Fibroblast of lung (primary cell): ENCODE measurements at places on chromosomes 7 and 10.

DNA sequence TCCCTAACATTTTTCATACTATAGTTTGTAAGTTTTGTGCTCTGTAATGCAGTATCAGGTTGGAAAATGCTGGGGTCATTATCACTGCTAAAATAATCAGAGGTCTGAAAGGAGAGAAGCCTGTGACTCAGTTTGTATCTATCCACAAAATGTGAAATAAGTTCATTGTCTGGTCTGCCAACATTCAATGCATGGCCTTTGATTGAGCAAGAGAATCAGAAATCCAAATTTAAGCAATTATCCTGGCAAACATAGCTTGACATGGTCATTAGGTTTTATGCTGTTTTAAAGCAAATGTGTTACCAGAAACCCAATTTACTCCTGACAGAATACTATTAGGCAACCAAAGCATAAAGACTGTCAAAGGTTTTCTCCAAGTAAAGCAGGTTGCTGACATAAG, 709.7 kb upstream of the SEMA3D start:
- DNase-seq = no peak

- DNase-seq = no peak
These were observed 232 bp upstream of the GRID1 start for GRCh38 chr10:86366902-86367151.

DNA sequence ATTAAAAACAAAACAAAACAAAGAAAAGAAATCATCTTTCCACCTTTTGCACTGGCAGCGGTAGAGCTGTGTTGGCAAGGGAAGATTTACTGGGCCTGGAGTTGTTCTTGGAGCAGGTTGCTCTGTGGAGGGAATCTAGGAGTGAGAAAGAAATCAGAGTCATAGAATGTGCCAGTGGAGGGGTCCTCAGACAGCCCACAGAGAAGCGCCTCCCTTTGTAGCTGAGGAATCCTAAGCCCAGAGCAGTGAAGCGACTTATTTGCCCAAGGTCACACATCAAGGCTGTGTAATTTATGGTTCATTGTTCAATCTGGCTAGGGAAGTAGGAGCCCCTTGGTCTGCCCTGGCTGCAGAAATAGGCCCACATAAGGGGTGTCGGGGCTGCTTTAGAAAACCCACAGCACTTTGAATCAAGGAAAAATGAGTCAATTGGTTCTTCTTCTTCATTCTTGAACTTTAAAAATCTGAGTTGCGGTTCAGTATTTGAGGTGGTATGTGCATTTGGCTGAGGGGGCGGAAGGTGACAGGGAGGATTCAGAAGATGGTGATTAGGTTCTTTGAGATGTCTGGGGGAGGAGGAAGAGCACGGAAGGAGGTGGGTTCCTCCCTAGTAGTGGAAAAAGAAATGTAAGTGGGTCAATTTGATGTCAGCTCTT, 253.7 kb downstream of the PTEN start:
- no peak for DNase-seq

DNA sequence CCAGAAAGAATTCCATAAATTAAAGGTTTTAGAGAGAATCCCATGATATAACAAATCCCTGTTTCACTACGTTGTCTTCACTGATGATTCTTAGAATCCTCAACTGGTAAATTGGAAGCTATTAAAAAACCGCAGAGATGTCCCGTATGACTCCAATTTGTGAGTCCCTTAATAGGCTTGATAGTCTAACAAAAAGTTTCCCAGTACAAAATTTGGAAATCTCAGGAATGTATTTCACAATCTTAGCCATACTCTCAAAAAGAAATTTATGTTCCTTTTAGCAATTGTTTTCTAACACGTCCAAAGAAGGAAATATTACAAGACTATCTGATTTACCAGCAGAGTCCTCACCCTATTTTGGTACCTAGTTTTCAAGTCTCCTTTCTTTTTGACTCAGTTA, 2.5 kb downstream of the TES start:
- peak; percentile 75 for DNase-seq

- no peak for DNase-seq
These were observed 33.1 kb upstream of the RPA3 start for GRCh38 chr7:7751243-7752092.

DNA sequence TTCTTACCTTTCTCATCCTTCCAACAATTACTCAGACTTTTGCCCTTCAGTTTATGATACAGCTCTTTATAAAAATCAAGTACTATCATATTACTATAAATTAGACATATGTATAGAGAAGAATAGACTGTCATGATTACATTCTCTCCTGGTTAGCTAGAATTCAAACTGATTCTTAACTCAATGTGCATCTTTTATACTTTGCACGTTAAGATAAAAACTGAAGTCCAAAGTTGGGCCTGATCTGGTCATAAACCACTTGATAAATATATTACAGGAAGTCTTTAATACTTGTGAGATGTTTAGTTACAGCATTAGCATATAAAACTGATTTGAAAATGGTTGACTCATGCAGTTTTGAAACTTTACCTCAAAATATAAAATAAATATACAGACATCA, 2.6 kb downstream of the AGR3 start:
- DNase-seq = no peak

- DNase-seq = no peak
These were observed 665 bp downstream of the BHLHA15 start for GRCh38 chr7:98211676-98212531.

DNA sequence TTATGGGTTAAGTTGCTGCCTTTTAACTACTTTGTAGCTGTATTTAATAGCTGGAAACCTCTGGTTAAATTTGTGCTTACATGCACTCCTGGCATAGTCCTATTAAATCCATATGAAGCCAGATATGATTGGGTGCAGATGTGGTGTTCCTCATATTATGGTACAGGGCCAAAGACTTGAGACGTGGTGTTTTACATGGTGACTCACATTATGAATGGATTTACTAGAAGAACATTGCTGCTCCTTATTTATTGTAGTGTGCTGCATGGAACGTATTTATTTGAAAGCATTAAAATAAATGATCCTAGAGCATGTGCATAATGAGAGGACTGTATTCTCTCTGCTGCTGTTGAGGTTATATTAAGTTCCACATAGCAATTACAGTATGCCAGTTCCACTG, 224.1 kb downstream of the SLC25A13 start:
- peak; percentile 83 for DNase-seq

DNA sequence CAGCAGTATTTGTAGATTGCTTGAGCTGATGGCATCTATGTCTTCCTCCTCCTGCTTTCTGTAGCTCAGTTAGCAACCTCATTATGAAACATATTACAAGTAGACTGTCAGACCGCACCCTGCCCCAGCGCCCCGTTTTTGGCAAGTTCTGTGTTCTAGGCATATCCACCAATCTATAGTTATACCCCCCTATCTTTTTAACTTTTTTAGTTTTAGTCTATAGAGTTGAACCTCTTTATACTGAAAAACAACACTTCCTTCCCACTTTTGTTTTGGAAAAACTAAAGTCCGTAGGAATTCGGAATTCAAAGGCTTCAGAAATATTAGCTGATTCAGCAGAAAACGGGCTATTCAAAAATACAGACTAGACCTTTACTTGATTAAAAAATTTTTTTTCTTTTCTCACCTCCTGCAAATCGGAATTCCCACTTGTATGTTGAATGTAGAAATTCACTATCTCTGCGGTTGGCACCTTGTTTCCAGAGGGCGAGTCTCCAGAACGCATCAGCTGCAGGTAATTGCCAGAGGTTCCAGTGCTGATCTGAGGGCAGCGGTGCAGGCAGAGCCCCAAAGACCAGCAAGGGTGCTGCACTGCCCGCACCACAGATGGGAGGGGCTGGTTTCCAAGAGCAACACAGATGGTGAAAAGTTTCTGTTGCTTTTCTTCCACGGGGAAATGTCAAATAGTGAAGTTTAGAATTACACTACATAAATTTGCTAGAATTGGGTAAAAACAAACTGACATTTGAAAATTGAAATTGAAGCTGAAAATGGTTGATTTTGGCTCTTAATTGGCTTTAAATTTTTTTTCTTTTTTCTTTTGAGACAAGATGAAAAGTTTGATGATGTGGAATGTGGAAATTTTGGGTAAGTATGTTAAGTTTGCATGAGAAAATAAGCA, 2.2 kb upstream of the FZD8 start:
- DNase-seq = no peak

DNA sequence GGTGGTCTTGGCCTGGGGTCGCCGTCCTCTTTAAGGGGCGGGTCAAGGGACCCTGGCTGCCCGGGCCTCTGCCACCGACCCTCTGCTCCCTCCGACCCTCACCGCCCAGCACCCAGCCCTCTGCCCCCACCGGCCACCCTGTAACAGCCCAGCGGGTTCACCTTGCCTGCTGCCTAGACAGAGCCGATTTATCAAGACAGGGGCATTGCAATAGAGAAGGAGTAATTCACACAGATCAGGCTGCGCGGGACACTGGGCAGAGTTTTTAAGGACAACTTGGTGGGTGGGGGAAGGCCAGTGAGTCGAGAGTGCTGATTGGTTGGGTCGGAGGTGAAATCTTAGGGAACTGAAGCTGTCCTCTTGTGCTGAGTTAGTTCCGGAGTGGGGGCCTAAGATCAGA, 779 bp upstream of the ADCK2 start:
- no peak for DNase-seq

DNA sequence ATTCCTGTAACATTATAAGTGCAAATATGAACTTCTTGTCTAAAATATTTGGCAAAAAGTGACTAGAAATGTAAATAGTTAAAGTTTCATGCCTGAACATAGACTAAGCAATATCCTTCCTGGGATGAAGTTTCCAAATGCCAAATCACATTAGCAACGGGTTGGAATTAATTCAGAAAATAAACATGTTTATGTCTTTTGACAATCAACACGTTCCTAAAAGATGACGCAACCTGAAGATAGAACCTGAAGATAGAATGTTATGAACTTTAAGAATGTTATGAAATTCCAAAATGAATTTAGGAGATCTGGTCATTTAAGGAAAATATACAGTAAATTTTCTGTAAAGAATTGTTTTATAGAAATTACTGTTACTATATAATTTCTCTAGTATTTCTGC, 9.2 kb downstream of the LAMB4 start:
- no peak for DNase-seq

- DNase-seq = peak; percentile 47
These were observed 6.5 kb downstream of the BAG3 start for GRCh38 chr10:119657725-119658124.

DNA sequence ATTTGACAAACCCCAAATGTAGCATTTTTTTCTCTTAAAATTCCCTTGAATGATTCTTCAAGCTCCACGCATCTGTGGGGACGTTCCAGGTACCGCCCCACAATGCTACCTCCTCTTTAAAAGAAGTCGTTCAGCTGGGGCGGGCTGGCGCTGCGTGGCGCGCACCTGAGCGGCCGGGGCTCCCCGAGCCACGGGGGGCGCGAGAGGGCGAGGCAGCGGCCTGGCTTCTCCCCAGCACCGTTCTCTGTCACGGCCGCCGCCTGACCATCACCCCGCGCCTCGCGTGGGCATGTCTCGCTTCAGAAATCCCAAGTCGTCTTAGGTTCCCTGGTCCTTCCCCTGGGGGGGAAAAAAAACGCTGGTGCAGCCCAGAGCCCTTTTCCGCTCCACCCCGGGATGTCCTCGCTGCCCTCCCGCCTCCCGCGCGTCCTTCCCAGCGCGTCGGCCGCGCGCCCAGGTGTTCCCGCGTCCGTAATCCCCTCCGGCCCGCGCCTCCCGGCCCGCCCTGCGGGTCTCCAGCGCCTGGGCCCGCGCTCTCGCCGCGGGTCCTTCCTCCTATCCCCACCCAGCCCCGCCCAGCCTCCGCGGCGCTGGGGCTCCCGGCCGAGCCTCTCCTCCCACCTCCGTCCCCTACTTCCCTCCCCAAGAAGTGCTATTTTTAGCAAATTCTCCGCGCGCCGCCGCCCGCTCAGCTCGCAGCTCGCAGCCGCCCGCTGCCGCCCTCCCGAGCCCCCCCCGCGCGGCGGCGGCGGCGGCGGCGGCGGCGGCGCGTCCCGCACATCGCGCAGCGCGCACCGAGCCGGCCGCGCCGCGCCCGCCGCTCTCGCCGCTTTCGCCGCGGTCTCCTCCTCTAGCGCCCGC, 58.7 kb upstream of the PRPS1L1 start:
- DNase-seq = no peak

GRCh38 chr7:30708412-30708811, 26.2 kb upstream of the CRHR2 start:
- DNase-seq = no peak

- no peak for DNase-seq
These were observed 95.7 kb upstream of the EEPD1 start for GRCh38 chr7:36057323-36057722.

DNA sequence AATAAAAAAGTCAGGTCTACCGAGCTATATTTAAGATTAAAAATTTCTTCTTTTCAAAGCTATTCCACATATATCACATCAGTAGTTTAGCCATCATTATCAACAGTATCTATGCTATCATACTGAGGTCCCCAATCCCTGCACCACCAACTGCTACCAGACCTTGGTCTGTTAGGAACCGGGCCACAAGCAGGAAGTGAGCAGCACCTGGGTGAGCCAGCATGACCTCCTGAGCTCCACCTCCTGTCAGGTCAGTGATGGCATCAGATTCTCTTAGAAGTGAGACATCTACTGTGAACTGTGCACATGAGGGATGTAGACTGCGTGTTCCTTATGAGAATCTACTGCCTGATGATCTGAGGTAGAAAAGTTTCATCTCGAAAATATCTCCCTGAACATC, 632.1 kb upstream of the KCND2 start:
- DNase-seq = no peak

DNA sequence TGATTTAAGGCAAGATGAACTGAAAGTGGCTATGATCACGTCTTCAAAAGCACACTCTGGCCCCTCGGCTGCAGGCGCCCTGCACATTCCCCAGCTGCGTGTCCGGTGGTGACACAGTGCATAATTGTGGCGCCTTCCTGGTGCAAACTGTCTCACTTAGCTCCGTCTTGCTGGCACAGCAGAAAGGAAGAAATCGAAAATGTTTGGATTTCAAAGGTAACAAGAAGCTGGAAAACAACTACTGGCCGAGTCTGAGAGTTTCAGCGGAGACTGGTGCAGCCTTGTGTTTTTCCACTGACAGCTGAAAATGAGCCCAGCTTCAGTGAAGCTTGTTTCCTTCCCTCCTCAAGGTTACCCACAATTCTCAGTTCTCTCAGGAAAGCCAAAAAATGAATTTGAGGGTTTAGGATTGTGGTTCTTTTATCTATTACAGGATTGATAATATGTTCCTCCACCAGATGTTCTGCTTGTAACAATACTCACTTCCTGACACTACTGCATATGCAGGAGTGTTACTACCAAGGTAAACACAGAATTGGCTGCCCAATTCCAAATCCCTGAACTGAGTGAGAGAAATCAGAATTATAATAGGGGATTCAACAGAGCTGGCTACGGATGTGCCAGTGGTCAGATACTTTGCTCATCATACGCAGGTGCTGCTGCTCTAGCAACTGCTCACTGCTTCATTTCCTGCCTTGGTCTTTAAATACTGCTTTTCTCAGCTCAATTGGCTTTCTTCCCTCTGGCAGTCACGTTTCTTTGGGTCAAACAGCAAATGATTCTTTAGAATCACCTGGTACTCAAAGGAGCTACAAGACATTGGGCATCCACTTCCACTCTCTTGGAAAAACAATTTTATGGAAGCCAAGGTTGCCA, 63.7 kb downstream of the TRUB1 start:
- DNase-seq = peak; percentile 39
